Stimulated activated CD8-positive, alpha-beta memory T cell treated with anti-CD3 and anti-CD28 coated beads, Interleukin-2, amount 100 ng/mL, for 1 hour (primary cell): ENCODE measurements at places on chromosomes 4 and X.

DNA sequence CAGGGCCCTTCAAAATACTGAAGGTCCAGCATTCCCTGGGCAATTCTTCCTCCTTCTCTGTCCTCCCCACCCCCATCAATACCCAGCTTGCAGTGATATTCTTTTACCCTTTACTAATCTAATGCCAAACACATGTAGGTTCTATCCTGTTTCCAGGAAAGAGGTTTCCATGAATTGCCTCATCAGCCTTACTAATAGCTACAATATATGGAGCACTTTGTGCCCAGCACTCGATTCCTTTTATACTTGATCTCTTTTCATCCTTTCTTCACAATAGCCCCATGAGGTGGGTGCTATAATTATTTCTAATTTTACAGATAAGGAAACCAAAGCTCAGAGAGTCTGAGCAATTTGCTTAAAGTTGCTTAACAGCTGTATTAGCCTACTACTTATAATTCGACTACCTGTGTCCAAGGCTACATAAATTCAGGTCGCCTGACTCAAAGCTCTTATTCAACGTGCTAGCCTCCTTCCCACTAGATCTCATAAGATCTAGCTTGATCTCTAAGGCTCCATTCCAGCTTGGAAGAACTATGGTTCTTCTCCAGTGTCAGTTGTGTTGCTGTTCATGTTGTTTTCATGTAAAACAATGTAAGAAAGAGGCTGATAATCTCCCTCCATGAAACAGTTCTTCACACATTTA lies 229.6 kb upstream of the PGRMC2 start:
- no peak for DNase-seq

- no peak for DNase-seq
Observed at GRCh38 chrX:101999644-102000539, 68.1 kb upstream of the ZMAT1 start.

GRCh38 chrX:124190440-124190839 lies 142.0 kb upstream of the TEX13D start:
- no peak for DNase-seq

- peak; percentile 35 for DNase-seq
Observed at GRCh38 chrX:18390941-18391538, 34.4 kb upstream of the CDKL5 start.

- DNase-seq, result no peak
Observed at GRCh38 chr4:25182937-25183336, 22.7 kb upstream of the SEPSECS start.

- DNase-seq, result no peak
Observed at GRCh38 chr4:150415213-150415612, 166.7 kb upstream of the MAB21L2 start.

- no peak for DNase-seq
Observed at GRCh38 chrX:123340696-123341095, 156.6 kb downstream of the GRIA3 start.

- DNase-seq, result no peak
Observed at GRCh38 chrX:39480963-39481362, 616.8 kb downstream of the BCOR start.

- DNase-seq, result no peak
Observed at GRCh38 chr4:100198061-100198460, 7.8 kb upstream of the DDIT4L start.

- DNase-seq, result no peak
Observed at GRCh38 chr4:2786794-2787229, 6.1 kb upstream of the SH3BP2 start.

DNA sequence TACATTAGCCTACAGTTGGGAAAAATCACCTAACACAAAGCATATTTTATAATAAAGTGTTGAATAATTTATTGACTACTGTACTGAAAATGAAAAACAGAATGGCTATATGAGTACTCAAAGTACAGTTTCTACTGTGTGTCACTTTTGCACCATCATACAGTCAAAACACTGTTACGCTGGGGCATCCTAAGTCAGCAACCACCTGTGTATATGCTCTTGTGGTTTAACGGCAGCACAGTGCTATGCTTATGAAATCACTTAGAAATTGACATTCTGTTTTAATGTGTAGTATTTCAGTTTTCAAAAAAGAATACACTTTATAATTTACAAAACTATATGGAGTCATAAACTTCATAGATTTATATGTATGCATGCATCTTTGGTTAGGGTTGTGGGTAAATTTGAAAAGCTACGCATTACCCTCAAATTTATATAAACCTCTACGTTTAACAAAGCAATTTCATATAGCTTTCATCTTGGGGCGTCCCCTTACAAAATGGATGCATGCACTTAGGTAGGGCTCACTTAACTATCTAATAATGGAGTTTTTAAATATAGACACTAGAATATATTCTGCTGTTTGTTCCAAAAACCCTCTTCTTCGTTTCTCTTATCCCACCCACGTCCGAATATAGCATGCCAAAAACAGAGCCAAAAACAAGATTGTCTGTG lies 690 bp upstream of the NEIL3 start:
- no peak for DNase-seq

DNA sequence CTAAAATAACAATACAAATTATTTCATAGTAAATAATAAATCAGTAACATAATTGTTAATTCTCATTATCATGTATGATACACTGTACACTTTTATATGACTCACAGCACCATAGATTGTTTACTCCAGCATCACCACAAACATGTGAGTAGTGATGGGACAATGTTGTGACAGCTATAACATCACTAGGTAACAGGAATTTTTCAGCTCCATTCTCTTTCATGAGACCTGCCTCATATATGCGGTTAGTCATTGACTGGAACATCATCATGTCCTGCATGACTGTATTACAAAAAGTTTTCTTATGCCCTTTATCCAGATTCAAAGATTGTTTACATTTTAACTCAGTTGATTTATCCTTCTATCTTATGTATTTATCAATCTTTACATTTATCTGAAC lies 1530.0 kb downstream of the PCDH18 start:
- no peak for DNase-seq

DNA sequence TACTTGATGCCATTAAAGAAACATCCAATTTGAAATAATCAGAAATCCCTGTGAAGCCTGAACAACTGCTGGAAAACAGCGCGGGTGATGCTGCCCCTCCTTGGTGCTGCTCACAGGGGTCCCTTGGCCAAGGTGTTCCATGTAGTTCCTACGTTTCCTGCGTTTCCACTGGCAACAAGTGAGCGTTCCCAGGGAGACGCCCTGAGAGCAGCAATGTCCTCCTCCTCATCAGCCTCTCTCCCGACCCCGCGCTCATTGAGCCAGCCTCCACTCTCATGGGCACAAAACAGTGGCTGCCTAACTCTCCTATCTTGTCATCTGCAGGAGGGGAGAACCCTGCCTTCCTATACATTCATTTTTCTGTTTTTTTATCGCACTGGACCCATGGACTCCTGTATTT lies 18.9 kb downstream of the LETM1 start:
- no peak for DNase-seq

DNA sequence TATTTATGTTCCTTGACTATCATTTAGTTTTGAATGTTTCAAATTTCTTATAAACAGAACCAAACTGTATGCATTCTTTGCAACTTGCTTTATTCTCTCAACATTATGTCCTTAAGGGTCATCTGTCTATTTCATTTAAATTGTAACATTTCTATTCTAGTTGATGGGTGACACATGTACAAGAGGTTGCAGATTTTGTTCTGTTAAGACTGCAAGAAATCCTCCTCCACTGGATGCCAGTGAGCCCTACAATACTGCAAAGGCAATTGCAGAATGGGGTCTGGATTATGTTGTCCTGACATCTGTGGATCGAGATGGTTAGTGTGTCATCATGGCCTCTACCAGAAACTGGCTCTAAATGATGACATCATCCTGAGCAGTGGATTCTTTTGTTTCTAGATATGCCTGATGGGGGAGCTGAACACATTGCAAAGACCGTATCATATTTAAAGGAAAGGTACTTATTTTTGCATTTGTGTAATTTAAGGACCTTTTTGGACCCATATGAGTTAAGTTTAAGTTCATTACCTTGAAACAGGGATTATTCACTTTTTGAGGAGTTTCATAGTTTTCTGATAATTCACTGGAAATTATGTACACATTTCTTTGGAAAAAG lies 6.1 kb downstream of the LIAS start:
- DNase-seq, result no peak

DNA sequence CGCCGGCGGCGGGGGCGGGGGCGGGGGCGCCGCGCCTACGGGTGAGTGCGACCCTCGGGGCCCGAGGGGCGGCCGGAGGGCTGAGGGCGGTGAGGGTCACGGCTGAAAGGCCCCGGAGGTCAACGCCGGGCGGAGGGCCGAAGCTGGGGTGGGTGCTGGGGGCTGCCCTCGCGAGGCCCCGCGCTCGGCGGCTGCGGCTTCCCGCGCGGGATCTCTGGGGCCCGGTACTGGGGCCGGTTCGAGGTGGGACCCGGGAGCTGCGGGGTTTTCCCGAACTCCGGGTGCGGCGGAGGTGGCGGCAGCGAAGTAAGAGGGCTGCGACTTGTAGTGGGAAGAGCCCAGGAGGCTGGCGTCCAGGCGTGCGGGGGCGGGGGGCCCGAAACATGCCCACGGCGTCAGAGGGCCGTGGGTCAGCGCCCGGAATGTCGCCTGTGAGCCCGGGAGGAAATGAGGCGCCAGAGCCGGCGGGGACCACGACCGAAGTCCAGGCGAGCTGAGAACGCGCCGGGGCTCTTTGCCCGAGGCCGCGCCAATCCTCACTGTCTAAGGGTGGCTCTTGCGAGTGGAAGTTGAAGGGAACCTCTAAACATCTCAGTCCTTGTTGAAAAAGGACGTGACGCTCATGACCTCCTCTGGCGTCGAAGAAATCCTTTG lies 407 bp downstream of the IL13RA1 start:
- DNase-seq, result no peak

GRCh38 chrX:85994797-85995196 lies 52.6 kb downstream of the CHM start:
- DNase-seq, result no peak

DNA sequence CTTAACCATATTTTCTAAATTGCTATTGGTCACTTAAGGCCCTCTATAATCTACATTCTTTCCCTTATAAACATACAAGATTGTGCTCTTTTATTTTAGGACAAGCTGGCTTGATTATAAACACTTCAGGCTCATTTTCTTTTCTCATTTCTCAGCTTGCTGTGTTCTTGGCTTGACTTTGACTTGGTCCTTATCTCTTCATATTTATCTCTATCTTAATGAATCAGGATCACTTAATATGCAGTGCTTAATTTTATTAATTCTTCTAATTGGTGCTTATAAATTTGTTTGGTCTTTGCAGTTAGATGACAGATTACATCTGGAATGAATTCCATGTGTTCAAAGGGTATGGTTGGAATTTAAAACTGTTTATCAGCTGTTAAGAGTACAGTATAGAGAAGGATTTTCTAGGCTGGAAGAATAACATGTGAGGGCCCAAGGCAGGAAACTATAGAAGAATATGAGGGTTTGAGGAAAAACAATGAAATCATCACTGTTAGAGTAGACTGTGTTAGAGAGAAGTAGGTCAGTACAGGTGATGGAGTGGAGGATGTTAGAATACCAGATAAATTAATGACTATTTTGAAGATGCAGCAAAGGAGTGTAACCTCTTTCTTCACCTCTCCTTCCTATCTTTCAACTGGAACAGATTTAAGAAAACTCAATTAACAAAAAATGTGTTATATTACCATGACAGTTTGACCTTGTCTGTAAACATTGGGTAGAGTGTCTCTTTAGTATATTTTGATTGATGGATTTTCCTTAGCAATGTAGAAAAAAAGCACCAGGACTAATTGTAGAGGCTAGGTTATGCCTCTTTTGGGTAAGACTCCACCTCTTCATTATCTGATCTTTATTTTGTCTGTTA lies 169.6 kb downstream of the RAPGEF2 start:
- DNase-seq, result no peak

DNA sequence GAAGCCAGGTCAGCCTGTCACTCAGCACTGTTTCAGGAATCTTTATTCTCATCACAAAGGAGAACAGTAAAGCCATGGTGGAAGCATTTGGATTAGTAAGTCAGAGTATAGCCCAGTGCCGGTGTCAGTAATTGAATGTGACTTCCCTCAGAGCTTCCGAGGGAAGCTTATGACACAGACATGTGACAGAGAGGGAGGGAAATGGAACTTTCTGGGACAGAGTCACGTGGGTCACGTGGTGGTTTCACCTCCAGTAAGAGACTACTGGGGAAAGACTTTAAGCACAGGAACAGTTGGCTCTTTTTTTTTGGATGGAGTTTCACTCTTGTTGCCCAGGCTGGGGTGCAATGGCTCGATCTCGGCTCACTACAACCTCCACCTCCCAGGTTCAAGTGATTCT lies 53.3 kb upstream of the CCDC160 start:
- DNase-seq, result no peak

GRCh38 chr4:177367336-177367735 lies 57.7 kb downstream of the NEIL3 start:
- no peak for DNase-seq

DNA sequence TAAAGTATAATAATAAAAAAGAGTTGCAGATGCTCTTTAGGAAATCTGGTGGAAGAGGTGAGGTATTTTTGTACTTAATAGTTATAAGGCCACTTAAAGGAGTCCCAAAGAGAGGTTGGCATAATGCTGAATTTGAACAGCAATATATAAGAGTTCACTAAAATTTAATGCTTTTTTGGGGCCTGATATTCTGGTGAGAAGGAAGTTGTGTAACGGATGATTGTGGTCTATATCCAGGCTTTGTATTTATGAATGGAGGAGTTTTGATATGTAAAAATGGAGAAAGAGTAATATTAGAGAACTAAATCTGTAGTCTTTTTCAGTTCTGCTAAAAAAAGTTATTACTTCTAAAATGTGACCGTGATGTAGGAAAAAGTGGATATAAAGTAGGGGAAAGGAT lies 20.4 kb downstream of the BMP2K start:
- no peak for DNase-seq

- no peak for DNase-seq
Observed at GRCh38 chr4:115292320-115293092, 179.1 kb upstream of the NDST4 start.

DNA sequence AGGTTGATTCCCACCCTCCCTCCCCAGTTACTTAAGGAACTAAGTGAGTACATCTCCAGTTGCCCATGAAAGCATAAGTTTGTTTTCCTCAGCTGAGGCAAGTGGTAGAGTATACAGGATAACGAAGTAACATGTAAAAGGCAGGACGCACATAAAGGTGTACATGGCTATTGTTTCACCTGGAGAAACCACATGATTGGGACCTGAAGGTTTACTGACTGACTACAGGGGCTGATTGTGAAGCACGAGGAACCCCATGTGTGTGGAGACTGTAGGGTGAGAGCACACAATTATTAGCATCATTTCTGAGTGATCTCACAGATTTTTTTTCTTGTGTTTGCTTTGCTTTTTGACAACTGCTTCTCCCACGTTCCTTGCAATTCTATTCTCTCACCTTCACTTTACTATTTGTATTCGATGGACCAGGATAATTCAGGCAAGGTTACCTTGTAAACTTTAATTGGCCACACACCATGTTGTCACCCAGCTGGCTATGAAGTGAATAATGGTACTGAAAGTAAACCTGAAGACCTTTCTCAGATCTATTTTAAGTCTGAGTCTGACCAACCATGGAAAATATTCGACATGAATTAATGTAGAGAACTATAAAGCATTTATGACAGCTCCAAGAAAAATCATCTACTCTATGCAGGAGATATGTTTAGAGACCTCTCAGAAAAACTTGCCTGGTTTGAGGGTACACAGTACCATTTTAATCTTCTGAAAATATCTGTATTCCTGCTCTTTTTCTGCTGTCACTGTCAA lies 102.5 kb upstream of the MYOZ2 start:
- no peak for DNase-seq
